Stimulated activated CD8-positive, alpha-beta memory T cell treated with anti-CD3 and anti-CD28 coated beads, Interleukin-7, amount 100 ng/mL, for 4 hours (primary cell): ENCODE measurements at places on chromosomes 2 and 18.

DNA sequence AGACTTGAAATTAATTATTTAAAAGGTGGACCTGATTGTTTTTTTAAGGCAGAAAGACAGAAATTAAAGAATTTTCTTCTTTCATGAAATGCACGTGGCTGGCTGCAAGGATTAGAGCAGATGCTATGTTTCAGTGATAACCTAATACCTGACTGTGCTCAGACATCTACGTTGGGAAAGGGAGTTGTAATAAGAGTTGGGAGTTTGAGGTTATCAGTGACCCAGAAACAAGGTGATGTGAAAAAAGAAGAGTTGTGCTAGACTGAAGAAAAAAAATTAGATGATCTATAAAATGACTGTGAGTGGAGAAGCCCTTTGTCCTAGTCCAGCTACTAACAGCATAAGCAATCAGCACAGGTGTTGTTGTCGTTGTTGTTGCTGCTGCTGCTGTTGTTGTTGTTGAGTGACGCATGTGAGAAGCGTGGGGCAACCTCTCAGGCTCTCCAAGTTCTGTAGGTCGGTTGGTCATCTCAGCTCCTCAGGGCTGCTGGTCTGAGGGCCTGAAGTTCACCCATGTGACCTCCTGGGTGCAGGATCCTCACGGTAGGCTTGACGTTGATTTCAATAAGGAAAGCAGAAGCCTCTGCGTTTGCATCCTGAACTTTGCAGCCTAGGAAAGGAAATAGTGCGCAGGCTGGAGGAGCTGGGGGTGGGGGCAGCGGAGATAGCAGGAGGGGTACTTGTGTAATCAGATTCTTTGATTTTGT lies 7.6 kb downstream of the POU3F3 start:
- DNase-seq: no peak

DNA sequence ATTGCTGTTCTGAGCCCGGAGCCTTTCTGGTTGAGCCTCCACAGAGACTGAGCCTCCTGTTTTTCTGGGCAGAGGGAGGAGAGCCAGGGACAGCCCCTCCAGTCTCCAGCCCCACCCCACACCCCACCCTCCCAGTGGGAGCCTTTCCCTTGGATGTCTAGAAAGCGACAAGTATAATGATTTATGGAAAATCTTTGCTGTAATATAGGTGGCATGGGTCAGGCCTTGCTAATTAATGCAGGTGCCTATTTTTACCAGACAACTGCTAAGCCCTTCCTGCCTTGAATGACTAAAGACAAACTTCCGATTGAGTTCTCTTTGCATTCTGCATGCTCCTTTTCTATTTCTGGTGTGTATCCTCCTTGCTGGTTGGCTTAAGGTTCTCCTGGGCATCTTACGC lies 43.1 kb downstream of the MERTK start:
- DNase-seq: no peak

DNA sequence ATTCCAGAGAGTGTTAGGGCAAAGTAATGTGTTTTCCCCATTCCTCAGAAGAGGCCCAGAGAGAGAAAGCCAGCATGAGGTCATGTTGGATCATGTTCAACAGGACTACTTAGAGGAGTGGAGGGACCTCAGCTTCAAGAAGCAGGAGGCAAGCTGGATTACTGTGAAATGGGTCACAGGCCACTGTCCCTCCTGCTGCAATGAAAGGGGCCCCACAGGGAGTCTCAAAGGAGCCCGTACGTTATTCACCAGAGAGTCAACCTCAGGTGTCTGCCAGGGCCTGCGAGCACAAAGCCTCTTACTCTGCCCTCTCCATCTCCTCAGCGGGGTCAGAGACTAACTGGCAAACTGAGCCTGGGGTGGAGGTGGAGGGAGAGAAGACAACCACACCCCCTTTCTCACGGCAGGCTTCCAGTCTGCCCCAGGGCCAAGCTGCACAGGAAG lies 27.2 kb upstream of the ACYP2 start:
- no peak for DNase-seq

DNA sequence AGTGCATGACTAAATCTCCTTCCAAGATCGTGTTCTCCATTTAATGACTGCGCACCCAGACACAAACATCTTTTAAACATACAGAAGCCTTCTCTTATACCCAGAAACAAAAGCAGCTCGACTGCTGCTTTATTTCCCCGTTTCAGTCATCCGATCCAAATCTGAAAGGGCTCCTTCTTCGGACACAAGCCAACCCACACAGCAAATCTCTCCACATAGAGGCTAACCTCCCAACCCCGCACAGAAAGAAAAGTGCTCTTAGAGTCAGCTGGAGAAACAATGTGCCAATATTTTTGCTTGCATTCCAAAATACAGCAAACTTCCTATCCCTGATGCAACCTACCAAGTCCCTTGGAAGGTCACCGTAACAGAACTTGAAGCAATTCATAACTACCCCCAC lies 29.1 kb downstream of the GAREM1 start:
- DNase-seq: no peak

DNA sequence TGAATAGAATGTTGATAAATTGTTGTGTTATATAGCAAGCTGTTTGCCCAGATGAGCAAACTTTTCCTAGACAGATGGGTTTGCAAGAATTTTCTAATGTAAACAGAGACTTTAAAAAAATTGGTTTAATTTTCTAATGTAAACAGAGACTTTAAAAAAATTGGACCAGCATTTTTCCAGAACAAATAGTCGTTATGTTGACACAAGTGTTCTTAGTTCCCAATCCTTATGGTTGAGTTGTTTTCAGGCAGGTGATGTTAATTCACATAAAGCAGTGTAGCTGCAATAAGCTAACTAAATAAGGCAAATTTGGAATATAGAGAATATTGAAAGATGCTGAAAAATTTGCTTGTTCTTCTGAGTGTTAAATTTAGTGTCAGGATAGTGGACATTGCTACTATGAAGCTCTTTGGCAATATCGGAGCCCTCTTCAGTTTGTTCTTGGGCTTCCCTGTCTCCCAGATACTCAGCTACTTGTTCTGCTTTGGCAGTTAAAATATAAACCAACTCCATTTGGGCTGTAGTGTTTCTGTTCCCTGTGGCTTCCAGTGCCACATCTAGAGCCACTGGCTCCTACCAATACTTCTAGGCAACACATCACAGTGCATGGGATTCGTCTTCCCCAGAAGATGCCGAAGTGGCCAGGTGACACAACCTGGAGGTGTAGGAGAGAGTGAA lies 105.7 kb downstream of the DYNAP start:
- no peak for DNase-seq

DNA sequence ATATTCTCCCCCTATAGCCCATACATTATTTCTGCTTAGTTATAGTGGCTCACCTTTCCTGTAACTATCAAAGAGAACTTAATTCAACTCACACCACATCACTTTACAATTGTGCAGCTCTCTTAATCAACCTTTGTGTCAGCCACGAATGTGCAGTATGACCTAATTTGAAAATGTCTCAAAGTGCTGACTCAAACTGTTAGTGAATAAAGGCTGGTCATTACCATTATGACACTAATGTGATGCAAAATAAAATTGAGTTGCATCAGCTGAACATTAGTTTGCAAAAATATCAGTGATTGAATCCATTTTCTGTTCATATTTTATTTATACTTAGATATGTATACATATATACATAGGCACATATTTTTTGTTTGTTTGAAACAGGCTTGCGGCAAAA lies 251.8 kb downstream of the MEIS1 start:
- DNase-seq: no peak

- no peak for DNase-seq
Observed at GRCh38 chr2:72159211-72159993, 11.7 kb upstream of the CYP26B1 start.

GRCh38 chr18:55419132-55419946 lies 168.7 kb downstream of the TCF4 start:
- DNase-seq: no peak

DNA sequence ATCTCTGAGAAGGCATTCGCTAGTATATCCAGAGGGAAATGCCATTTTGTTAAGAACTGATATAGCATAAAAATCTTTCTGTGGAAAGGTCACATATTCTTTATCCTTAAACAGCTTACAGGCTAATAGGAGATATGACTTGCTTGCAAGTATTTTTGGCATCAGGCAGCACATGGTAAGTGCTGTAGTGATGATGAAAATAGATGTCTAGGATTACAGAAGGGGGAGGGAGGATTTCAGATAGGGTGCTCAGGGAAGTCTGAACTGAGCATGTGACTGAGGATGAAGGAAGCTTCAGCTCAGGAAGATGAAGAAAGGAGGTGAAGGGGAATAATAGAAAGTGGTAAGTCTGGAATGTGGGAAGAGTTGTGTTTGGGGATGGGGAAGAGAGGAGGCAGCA lies 158.5 kb upstream of the NOSTRIN start:
- no peak for DNase-seq

GRCh38 chr18:12637901-12638643 lies 19.8 kb downstream of the SPIRE1 start:
- DNase-seq: no peak

DNA sequence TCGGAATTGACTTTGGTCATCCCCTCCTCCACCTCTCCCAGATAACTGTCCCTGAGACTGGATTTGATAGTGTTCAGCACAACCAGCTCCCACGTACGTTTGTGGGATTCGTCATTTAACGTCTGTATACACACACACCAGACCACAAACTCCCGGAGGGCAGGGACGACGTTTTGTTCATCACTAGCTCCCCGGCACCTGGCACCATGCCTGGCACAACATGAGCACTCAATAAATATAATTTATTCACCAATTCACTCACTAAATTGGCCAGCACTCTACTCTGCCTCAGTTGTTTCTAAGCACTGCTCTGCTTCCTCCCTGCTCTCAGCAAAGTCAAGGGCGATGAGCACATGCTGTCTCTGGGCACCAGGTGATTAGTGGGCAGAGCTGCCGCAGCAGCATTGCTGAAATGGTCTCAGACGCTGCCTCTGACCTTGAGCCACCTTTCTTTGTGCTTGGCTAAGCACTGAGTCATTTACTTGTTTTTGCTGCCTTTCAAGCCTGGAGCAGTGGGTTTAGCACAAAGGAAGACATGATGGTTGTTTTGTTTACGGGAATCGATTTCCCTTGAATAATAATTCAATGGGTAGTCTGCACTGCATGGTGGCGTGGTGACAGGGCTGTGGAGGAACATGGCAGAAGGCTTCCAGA lies 19.3 kb upstream of the LOXHD1 start:
- DNase-seq: no peak
